ENCODE measurements at places on chromosomes 6 and 20.

DNA sequence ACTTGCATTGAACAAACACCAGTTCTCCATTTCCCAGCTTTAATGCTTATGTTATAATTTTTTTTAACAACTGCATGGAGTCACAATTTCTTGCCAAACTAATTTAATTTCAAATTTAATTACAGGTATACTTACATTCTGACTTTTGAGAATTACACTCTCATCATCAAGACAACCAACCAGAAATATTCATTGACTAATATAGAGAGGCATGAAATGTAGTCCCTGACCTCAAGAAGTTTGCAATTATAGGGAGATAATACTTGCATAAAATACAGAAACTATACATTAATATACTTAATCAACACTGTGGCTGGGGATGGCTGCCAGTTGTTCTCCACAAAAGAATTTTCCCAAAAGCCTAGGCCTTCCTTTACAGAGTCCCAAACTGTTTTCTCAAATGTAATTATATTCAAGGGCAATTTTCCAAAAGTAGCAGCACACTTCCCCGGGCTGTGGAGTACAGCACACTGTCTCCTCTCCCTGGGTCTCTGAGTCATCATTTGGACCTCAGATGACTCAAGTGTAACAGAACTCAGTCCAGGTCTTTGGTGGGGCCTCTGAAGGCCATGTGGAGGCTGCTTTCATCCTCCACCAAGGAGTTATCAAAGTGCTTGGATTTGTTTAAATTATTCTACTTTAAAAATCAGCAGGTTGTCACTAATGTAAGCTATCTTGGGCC lies 114.1 kb downstream of the KIF16B start:
- no peak for DNase-seq

DNA sequence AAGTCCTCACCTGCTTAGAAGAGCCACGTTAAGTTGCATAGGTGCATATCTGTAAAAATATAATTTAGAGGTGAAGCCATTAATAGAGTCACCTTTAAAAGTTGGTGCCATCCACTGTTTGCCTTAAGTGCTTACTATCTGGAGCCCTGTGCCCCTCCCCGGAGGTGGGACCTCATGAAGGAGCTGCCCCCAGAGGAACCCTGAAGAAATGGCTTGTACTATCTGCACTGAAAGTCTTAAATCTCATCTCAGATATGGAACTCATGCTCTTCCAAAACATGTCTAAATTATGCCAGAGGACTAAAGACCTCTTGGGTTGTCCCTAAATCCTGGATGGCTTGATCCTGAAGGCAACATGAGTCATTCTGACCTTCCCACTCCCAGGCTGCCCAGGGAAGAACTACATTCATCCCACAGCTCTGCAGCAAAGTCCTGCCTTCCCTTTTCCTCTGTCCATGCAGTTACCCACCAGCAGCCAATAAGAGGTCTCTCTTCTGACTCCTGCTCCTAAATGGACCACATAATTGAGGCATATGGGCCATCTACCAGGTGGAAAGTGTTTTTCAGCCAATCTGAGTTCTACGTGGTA lies 85.3 kb downstream of the ASXL1 start:
- no peak for DNase-seq

DNA sequence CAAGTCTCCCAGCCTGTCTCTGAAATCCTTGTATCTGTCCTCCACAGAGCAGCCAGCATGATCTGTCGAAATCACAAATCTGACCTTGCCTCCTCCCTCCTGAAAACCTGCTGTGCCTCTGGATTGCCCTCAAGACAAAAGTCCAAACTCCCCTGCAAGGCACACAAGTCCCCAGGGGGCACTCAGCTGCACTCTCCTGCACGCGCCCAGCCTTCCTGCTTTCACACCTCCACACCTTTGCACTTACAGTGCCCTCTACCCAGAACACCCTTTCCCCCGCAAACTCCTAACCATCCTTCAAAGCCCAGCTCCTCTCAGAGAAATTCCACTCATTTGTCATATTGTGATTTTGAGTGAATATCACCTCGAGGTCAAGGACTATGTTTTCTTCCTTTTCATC lies 83.4 kb upstream of the TOP1 start:
- no peak for DNase-seq

DNA sequence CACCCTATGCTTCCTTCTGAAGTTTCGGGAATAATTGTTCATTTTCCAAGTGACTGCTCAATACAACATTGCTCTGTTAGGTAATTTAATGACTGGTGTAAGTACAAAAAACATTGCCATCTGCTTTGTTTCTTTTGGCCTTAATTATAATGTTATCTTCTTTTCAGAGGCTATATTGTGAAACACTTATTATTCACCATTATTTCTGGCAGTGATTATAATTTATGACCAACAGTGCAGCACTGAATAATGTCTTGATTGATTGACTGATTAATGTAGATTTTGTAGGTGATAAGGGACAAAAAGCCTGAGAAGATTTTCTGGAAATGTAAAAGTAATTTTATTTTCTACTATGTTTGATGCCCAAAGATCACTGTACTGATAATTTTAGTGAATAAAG lies 377.7 kb downstream of the PLCB1 start:
- DNase-seq, result no peak

GRCh38 chr6:68730291-68731054 lies 95.4 kb downstream of the ADGRB3 start:
- no peak for DNase-seq

DNA sequence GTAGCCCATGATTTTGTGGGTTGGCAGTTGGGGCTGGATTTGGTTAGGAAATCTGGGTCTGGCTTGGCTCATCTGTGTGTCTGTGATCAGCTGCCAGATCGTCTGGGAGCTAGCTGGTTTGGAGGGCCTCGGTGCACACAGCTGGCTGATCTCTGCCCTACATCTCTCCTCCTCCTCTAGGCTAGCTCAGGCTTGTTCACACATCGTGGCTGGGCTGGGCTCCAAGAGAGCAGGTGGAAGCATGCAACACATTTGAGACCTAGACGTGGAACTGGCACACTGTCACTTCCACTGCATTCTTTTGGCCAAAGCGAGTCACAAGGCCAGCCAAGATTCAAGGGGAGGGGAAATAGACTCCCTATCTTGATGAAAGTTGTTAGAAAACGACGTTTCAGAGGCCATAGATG lies 15.9 kb downstream of the NDUFAF5 start:
- no peak for DNase-seq

DNA sequence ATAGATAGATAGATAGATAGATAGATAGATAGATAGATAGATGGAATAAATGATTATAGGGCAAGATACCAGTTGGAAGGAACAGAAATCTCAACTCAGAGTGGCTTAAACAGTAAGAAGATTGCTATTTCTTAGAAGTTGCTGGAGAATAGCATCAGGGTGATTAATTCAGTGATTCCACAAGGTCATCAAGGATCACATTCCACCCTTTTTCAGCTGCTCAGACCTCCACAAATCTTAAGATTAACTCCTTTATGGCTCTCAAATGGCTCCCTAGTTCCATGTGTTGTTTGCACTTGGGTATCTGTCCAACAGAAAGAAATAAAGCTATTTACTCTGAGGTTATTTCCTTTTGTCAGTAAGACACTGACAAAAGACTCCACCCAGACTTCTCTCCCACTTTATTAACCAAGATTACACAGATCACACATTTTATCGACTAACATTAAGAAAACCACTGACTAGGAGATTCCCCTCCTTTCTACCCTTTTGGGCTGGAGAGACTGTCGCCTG lies 68.3 kb upstream of the KIF16B start:
- no peak for DNase-seq

GRCh38 chr6:137166247-137167098 lies 7.0 kb downstream of the IL22RA2 start:
- DNase-seq, result no peak

DNA sequence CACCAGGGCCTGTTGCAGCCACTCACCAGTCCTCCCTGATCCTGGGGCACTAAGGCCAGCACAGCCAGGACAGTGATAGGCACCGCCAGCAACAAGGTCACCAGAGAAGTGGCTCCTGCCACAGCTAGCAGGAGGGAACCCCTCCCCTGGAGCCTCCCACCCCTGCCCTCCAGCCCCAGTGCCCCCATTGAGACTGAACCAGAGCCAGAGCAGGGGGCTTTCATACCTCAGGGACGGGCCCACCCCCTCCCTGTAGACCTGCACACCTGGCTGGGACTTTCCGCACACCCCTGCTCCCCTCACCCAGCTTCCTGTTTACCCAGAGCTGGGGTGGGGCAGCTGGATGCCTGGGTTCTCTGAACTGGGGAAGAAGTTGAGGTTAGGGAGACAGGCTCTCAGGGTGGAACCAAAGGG lies at the start of gene LTB:
Gene LTB, minus strand, starts transcription at position 195 of the 414 bp plus-strand sequence. Its CDS starts 7 bp downstream, at position 188.
- no peak for DNase-seq

- no peak for DNase-seq
Observed at GRCh38 chr20:7269452-7269851, 502.0 kb downstream of the BMP2 start.

GRCh38 chr20:10618611-10619245 lies 55.1 kb downstream of the JAG1 start:
- DNase-seq, result no peak

DNA sequence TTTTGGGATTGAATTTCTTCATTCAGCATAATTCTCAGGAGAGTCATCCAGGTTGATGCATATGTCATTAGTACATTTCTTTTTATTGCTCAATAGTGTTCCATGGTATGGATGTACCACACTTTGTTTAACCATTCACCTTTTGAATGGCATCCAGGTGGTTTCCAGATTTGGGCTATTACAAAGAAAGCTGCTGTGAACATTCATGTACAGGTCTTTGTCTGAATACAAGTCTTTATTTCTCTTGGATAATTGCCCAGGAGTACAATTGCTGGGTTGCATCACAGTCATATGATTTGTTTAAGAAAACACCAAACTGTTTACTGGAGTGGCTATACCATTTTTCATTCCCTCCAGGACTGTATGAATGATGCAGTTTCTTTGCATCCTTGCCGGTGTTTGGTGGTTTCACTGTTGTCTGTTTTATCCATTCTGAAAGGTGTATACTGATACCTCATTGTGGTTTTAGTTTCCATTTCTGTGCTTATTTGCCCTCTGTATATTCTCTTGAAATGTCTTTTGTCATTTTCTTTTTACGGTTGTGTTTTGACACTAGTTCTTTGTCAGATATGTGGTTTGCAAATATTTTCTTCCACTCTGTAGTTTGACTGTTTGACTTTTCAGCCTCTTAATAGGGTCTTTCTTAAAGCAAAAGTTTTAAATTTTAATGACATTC lies 8.8 kb downstream of the CDKAL1 start:
- DNase-seq, result no peak

GRCh38 chr6:47455533-47456209 lies 21.9 kb upstream of the CD2AP start:
- no peak for DNase-seq

GRCh38 chr6:166341464-166341863 lies 881 bp downstream of the SFT2D1 start:
- DNase-seq, result no peak

GRCh38 chr6:20805021-20805420 lies 270.8 kb downstream of the CDKAL1 start:
- DNase-seq, result no peak

GRCh38 chr6:106830930-106831329 lies 143.6 kb downstream of the CD24 start:
- DNase-seq, result no peak

- DNase-seq, result no peak
Observed at GRCh38 chr6:102911571-102911970, 1518.1 kb downstream of the GRIK2 start.

GRCh38 chr6:112330879-112331265 lies 16.3 kb upstream of the RFPL4B start:
- no peak for DNase-seq

- DNase-seq, result no peak
Observed at GRCh38 chr6:37532122-37532521, 32.4 kb upstream of the CCDC167 start.
